MCF 10A (cell line): ENCODE measurements at places on chromosomes 2 and 18. TPM values are rescaled to one million over a fixed set of nuclear protein-coding genes. Genes with fewer than 3 reads are reported as not detected.

DNAJC5G gene
- not detected in 2 replicates for total RNA-seq

GLB1L gene
- total RNA-seq = 4.9 and 7.5 TPM in 2 replicates

SERPINB11 gene
- not detected in 2 replicates for total RNA-seq

ASAP2 gene
- total RNA-seq = 80.8 and 89.5 TPM in 2 replicates

ANKRD23 gene
- total RNA-seq = 3.4 and 7.6 TPM in 2 replicates

POTEF gene
- total RNA-seq = not detected in 2 replicates

PPP1R1C gene
- total RNA-seq = not detected in 2 replicates

ALPP gene
- total RNA-seq = 0.35 and 0.64 TPM in 2 replicates

KYNU gene
- 143 and 160 TPM in 2 replicates for total RNA-seq

ST6GAL2 gene
- 0.34 and 0.68 TPM in 2 replicates for total RNA-seq

PSMA8 gene
- total RNA-seq = not detected in 2 replicates

IL36RN gene
- total RNA-seq = not detected in 2 replicates

LYG1 gene
- 0.42 and 1.2 TPM in 2 replicates for total RNA-seq

FN1 gene
- total RNA-seq = 564 and 636 TPM in 2 replicates

POTEI gene
- not detected in 2 replicates for total RNA-seq

CXCR4 gene
- 0.54 and 1.1 TPM in 2 replicates for total RNA-seq

COMMD1 gene
- 33.8 and 38.7 TPM in 2 replicates for total RNA-seq
